ENCODE measurements at places on chromosomes 5 and 9. TPM values are rescaled to one million over a fixed set of nuclear protein-coding genes. Genes with fewer than 3 reads are reported as not detected.
A peak's percentile ranks its signal among the peaks of the same experiment; 100 is the strongest.

The HINT1 gene
- total RNA-seq, result 128 TPM

The RANBP6 gene
- 19.3 TPM for total RNA-seq

The SLC4A9 gene
- not detected for total RNA-seq

The ARSI gene
- total RNA-seq, result 2.9 TPM

DNA sequence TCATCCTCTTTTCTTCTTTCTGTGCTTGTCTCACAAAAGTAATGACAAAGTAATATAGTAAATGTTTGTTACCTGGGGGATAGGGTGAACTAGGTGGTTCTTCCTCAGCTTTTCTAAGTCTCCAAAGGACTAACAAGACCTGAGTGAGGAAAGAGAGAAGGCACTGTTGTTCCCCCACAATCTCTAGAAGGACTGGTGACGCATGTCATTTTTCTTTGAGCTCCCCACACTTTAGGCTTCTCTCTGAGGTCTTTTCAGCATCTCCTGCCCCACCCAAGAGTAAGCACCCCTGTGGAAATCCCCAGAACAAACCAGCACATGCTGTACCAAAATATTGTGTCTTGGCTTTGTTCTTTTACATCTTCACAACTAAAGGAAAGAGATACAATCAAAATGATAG, 2.4 kb upstream of the IL7R start:
- no peak for DNase-seq
- no peak overlapping the region for H3K4me3 ChIP-seq
- peak overlapping the region; percentile 86 for H3K27ac ChIP-seq
- no peaks in the 10 kb centered on the region for H3K27me3 ChIP-seq
- H3K36me3 ChIP-seq, result no peaks in the 10 kb centered on the region
- H3K4me1 ChIP-seq, result peaks cover 16% of the 10 kb centered on the region

DNA sequence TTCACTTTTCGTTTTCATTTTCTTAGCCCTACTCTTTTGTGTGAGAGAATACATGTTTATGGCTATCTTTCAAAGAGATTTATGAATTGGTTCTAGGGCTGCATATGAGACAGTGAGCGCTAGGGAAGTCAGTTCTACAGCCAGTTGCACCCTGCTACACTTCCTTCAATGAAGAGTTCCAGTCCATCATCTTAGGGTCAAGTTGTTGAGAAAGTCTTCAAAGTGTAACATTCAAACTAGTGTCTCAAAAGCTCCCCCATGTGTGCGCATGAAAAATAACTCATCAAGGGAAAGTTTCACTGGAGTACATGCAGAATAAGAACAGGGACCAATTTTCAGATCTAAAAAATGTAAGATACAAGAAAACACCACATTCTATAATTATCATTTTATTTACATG, 317.2 kb downstream of the DEPDC1B start:
- H3K27me3 ChIP-seq, result no peaks in the 10 kb centered on the region
- no peak overlapping the region for H3K27ac ChIP-seq
- DNase-seq, result no peak
- H3K4me3 ChIP-seq, result no peak overlapping the region

DNA sequence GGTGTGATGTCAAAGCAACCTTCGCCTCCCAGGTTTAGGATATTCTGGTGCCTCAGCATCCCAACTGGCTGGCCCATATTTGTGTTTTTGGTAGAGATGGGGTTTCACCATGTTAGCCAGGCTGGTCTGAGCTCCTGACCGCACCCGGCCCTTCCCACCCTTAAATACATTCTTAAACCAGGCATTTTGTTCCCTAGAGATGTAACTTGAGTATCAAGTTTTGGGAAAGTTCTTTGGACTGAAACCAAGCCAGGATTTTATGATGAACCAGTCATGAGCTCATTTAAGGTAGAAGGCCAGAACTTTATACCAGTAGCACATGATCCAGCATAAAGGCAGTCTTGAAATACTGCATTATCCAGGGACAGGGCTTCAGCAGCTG, 3.5 kb downstream of the RPL7A start:
- peaks cover 30% of the 10 kb centered on the region for H3K4me1 ChIP-seq
- no peak for DNase-seq
- peaks cover 41% of the 10 kb centered on the region for H3K36me3 ChIP-seq
- no peak overlapping the region for H3K27ac ChIP-seq

DNA sequence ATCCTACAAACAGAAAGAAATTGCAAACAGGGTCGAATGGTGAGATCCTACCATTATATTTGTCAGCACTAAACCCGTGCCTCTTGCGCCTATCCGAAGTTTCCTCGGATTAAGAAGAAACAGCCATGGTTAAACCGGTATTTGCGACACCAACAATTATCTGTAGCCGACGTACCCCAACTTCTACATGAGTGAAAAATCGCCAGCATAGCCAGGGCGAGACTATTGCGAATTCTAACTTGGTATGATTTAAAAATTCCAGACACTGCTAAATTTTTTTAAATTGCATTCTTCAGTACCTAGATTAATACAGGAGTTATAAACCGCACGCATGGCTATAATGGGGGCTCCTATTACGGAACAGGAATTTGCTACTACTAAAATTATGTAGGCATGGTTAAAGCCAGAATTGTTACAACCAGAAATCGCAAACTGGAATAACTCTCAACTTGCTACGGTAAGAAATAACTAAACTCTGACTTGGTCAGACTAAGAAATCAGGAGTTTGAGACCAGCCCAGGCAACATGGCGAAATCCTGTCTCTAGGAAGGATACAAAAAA, 25.3 kb upstream of the ANXA2R start:
- peak overlapping the region; percentile 77 for H3K4me3 ChIP-seq
- peaks cover 32% of the 10 kb centered on the region for H3K4me1 ChIP-seq
- H3K27me3 ChIP-seq, result no peaks in the 10 kb centered on the region
- peaks cover 6% of the 10 kb centered on the region for H3K36me3 ChIP-seq
- DNase-seq, result no peak

DNA sequence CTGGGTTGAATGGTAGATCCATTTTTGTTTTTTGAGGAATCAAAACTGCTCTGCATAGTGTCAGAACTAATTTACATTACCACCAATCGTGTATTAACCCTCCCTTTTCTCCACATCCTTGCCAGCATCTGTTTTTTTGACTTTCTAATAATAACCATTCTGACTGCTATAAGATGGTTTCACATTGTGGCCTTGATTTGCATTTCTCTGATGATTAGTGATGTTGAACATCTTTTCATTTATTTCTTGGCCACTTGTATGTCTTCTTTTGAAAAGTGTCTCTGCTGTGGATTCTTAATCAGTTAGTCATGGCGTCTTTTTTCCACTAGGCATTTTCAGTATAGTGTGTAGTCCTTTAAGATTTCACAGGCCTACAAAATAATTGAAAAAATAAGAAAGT, 2144.3 kb upstream of the C9orf72 start:
- no peaks in the 10 kb centered on the region for H3K4me1 ChIP-seq
- no peak for DNase-seq
- H3K27ac ChIP-seq, result no peak overlapping the region
- no peaks in the 10 kb centered on the region for H3K27me3 ChIP-seq

DNA sequence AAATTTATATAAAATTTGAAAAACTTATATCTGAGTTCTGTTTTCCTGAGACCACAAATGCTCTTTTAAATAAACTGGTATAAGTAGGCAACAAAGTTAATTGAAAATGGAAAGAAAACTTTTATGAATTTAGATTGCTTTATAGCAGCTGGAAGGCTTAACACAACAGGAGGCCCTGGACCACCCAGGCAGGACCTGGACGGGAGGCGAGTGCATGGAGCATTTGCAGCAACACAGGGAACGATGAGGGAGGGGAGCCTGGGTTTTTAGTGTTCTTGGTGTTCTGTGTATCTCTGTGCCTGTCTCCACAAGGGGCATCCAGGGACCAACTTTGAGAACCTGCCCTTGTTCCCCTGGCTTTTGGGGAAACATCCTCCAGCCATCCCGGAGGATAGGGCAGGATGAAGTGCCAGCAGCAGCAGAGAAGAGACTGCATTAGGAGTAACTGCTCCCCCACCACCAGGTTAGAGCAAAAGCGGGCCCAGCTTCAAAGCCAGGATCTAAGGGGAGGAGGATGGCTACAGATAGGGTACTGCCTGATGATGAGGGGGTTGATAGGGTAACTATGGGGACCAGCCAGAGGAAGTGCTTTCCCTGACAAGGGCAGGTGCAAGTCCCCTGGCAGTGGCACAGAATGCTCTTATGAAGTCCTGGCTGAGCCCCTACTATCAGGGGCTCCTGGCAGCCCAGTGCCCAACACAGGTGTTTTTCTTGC, 6.7 kb upstream of the SPATA31E1 start:
- no peaks in the 10 kb centered on the region for H3K27me3 ChIP-seq
- no peaks in the 10 kb centered on the region for H3K4me1 ChIP-seq
- H3K4me3 ChIP-seq, result no peak overlapping the region
- H3K27ac ChIP-seq, result no peak overlapping the region
- no peaks in the 10 kb centered on the region for H3K36me3 ChIP-seq

GRCh38 chr9:99224445-99224844, 2.4 kb downstream of the SEC61B start:
- peaks cover 53% of the 10 kb centered on the region for H3K4me1 ChIP-seq
- no peak overlapping the region for H3K4me3 ChIP-seq
- DNase-seq, result no peak
- H3K27ac ChIP-seq, result no peak overlapping the region
- peaks cover 19% of the 10 kb centered on the region for H3K36me3 ChIP-seq
